ENCODE measurements at places on chromosomes 3 and 15.

- no peak for DNase-seq
Observed at GRCh38 chr3:18772699-18773305, 347.7 kb upstream of the SATB1 start.

DNA sequence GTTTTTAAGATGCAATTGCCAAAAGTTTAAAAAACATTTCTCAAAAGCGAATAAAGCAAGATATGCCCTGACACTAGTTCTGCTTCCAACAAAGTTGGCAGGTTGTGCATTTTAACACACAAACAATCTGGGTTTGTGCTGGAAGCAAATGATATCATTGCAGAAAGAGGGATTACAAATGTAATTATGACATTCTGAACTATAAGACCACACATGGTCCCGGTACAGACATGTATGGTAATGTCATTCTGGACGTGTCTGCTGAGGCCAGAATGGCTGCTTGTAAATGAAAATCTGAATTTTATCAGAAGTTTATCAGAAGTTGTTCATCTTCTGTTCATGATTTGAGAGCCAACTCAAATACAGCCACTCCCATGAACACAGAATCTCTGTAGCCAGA is 10.7 kb downstream of the TMC3 start:
- DNase-seq = no peak

DNA sequence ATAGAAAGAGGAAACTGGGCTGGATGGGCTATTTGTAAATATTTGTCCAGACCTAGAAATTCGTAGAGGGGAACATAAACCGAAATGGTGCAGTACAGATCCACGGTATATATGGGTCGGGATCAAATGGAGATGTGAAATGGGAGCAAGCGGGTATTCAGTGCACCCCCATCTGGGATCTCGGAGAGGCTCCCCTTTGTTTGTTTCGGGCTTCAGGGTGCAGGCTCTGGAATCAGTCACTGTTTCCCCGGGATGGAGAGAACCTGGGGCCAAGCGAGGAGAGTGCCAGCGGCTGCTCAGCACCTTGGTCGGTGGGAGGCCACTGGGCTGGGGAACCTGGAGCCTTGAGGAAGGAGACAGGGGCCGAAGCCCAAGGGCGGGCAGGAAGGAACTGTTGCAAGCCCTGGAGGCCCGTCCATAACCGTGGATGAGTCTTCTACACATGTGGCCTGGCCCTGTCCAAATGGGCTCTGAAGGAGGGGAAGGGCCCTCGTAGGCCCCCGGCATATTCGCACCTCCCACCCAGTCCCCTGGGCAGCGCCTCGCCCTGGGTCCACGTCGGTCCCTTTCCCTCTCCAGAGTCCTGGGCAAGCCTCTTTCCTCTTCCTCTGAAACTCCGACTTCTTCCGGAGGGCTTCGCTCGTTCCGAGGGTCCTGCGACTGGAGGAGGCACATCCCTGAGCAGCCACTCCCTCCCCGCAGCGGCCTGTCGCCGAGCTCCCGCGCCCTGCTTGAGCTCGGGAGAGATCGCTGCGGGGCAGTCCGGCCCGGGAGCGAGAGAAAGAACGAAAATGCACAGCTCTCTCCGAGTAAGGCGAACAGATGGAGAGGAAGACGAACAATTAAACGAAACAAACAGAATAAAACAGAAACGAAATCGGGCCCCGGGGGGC is 3.0 kb downstream of the ISL2 start:
- DNase-seq = peak; percentile 33

DNA sequence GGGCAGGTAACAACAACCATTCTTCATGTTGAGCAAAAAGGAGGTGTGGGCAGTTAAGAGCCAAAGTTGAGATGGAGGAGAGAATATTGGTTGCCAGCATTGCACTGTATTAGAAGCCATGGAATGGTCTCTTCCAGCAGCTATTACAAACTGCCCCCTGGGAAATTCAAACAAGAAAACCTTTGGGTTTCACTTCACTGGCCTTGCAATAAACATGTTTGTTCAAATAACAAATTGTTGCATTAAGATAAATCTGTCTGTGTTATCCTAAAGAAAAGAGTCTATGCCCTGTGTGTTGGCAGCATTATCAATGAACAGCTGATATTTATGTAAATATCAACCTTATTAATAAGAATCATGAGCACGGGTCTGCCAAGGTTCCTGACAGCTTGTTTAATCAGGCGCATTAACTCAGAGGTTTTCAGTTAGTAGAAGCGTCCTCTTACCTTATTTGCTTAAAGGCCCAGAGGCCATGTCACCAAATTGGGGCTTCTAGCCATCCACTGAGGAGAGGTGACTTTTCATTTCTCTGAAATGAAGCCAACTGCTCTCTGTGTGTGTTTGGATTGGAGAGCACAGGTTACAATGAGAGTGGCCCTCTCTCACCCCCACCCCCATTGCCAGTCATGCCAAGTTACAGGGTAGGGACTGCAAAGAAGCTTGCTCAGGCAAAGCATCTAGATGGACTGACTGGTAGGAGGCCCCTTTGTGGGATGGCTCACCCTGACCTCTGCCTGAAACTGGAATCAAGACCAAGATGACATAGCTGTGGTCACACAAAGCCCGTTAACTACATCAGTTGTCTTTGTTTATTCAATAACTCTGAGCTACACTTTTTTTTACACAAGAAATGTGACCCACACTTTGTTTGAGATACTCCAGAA is 10.5 kb downstream of the FILIP1L start:
- peak; percentile 26 for DNase-seq

- DNase-seq = no peak
Observed at GRCh38 chr15:44682211-44682610, 18.7 kb upstream of the SPG11 start.

- no peak for DNase-seq
Observed at GRCh38 chr15:70964686-70965085, 72.1 kb downstream of the LRRC49 start.

DNA sequence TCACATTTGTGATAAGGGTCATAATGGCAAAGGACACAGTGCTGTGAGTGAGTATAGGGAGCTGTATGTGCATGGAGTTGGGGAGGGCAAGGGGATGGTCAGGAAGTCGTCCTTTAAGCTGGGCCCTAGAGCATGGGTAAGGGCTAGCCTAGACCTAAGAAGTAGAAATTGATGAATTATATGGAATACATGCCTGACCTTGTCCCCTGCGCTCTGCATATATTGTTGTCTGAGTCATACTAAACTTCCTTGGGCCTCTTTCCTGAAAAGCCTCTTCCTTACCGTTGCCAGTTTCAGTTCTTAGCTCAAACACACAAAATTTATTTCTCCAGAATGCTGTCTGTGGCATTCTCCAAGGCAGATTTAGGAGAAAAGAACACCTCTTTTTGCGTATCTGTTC is 4.6 kb downstream of the SNRK start:
- peak; percentile 47 for DNase-seq

- peak; percentile 20 for DNase-seq
Observed at GRCh38 chr3:190076136-190076535, 44.6 kb downstream of the P3H2 start.

GRCh38 chr3:193119926-193120325 is 121.1 kb upstream of the PLAAT1 start:
- no peak for DNase-seq

DNA sequence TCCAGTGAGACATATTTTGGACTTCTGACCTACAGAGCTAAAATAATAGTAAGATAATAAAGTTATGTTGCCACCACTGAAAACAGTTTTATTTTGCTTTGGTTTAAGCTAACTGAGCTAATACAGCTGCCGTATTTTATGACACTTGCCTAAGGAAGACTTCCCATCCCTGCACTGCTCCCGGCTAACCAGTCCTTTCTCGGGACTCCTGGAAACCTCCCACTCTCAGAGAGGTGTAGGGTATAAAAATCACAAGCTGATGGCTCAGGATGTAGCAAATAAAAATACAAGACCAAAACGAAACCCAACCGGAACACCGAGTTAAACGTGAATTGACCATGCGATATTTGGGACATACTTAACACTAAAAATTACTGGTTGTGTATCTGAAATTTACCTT is 448 bp upstream of the KBTBD12 start:
- no peak for DNase-seq

Measured in fibroblast of pulmonary artery (primary cell).